Hematopoietic multipotent progenitor cell treated with erythropoietin and hydrocortisone succinate and interleukin-3 and kit ligand, for 17 days (in vitro differentiated cells): ENCODE measurements at places on chromosomes 1 and 21.

- no peak for DNase-seq
Measured at GRCh38 chr1:159000070-159000409, 9.7 kb upstream of the IFI16 start.

DNA sequence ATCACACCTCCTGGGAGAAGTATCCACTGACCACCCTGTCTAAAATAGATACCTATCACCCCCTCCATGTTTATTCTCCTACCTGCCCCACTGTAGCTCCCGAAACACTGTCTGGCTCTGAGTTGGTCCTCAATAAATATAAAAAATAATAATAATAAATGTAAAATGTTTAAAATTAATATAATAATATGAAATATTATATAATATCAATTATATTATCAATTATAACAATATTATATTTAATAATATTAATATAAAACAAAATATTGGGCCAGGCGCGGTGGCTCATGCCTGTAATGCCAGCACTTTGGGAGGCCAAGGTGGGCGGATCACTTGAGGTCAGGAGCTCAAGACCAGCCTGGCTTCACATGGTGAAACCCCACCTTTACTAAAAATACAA is 52.3 kb upstream of the TIAM1 start:
- DNase-seq: no peak

DNA sequence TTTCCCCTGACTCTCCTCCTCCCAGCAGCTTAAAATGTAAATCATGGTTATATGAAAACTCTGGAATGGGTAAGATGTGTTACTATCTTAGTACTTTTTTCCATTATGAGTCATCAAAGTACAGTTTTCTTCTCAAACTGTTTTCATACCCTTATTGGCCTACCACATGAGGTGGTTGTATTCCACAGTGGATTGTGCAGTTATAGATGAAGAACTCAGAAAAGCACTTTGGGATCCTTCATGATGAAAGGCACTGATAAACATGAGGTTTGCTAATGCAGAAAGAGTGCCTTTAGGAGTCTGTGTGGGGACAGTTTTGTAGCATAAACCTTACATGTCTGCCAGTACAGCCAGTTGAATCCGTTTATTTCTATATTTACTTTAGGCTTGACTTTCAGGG is 32.0 kb upstream of the MYOCOS start:
- no peak for DNase-seq

GRCh38 chr1:17250601-17251000 is 1.7 kb downstream of the PADI3 start:
- DNase-seq: no peak
